Activated CD4-positive, alpha-beta T cell treated with anti-CD3 and anti-CD28 coated beads, Interleukin-2, amount 50 U/mL, for 16 hours (primary cell): ENCODE measurements at places on chromosomes 3 and 15.
A peak's percentile ranks its signal among the peaks of the same experiment; 100 is the strongest.

GRCh38 chr15:75202251-75203016 lies 752 bp downstream of the C15orf39 start:
- DNase-seq: peak; percentile 90

DNA sequence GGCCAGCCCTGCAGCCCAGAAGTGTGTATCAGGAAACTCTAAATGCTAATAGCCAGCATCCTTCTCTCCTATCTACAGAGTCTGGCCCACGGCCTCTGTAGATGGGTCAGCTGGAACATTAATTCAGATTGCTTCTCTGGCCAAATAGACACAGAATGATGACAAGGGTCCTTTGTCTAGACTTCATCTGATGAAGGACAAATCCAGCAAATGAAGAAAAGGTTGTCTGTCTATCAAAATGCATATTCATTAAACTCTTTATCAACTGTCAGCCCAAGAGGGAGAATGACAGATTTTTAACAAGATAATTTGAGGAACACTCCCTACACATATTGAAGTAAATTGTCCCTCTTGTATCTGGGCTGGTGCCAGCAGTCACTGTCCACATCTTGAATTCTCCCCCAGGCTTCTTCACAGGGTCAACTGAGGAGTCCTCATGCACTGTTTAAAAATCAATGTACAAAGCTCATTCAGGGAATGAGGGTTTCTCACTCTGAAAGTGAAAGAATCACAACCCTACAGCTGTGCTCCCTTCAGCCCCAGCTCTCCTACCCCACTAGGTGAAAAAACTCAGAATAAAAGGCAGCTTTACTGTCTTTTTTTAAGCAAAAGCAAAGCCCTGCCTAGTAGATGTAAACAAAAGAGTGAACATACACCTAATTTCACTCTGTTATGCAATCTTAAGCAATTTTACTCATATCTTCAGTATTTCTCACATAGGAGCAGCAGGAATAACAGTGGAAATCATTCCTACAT lies 507.7 kb downstream of the IGSF11 start:
- no peak for DNase-seq

- DNase-seq: no peak
These were observed 20.8 kb downstream of the PLXNA1 start for GRCh38 chr3:127003601-127004280.

- peak; percentile 70 for DNase-seq
These were observed 38.0 kb upstream of the COPB2 start for GRCh38 chr3:139427283-139428060.

GRCh38 chr3:51002495-51002894 lies 327.8 kb downstream of the DOCK3 start:
- no peak for DNase-seq

- no peak for DNase-seq
These were observed 30.2 kb downstream of the IDH3A start for GRCh38 chr15:78179286-78179840.

GRCh38 chr3:113088616-113089015 lies 97.8 kb downstream of the GTPBP8 start:
- DNase-seq: no peak

- DNase-seq: no peak
These were observed 41.9 kb downstream of the EMC4 start for GRCh38 chr15:34266751-34267150.

GRCh38 chr3:11536132-11536935 lies 107.4 kb downstream of the VGLL4 start:
- DNase-seq: no peak

GRCh38 chr15:69272891-69273290 lies 25.8 kb upstream of the PAQR5 start:
- no peak for DNase-seq

- DNase-seq: no peak
These were observed 27.8 kb upstream of the LYZL4 start for GRCh38 chr3:42438193-42438592.

GRCh38 chr3:40532252-40532651 lies 7.5 kb downstream of the ZNF621 start:
- no peak for DNase-seq

GRCh38 chr3:100463646-100464155 lies 28.7 kb upstream of the TMEM45A start:
- DNase-seq: no peak

- no peak for DNase-seq
These were observed 114.6 kb downstream of the XXYLT1 start for GRCh38 chr3:195156286-195156890.

DNA sequence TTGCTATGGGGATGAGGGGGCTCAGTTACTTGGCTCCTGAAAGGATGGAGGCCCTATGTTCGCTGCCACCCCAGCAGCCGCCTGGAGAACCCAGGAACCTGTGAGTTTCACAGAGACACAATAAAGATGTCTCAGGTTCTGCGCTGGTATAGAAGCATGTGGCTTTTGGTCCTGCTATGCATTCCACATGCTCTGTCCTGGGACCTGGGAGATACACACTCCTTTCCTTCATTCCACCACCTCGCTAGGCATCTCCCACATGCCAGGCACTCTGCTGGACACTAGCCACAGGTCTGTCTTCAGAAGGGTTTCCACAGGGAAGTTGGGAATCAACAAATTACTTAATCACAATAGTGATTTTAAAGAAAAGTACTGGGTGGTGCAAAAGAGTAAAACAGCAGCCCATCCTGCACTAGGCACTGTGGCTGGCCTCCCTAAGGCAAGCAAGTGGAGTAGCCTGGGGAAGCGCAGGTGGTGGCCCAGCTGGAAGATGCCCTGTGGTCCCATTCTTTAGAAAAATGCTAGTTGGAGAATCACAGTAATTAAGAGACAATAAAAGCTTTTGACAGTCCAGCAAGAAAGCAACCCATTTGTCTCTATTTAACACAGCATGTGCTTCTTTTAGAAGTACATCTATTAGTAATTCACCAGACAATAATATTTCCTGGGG lies 408.9 kb upstream of the WNT5A start:
- DNase-seq: no peak

GRCh38 chr3:146469150-146470017 lies at the start of gene PLSCR2:
PLSCR2 (minus strand) TSS chr3:146469561; CDS start chr3:146459904, 9,657 bp downstream.
- peak; percentile 56 for DNase-seq

DNA sequence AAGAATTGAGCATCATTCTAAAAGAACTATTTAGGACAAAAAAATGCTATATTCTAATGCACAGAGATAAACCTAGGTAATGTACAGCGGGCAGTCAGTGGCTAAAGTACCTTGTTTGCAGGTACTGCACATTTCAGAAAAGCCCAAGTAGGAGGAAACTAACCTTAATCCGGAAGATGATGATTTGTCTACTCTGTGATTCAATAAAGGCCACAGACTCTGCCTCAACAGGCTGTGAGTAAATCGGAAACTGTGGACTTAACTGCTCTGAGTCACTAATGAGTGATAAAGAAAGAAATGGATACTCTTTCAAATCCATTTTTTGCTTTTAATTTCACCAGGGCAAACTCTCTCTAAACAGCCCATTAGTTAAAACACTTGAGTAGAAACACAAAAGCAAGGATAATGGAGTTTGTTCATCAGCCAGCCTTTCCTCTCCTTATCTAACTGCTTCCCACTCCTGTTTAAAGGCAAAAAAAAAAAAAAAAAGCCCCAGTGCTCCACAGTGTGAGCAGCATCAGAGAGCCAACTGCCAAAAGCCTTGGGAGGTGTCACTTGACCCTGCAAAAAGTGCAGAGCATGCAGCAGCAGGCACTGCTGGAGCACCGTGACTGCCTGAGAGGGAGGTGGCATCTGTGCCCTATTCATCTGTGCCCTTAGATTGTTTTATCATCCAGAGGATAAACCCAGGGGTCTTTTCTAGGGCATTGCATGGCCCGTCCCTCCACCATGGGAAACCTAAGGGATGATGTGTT lies 187.7 kb downstream of the SATB1 start:
- DNase-seq: peak; percentile 84

GRCh38 chr3:52196977-52197376 lies 983 bp upstream of the ALAS1 start:
- no peak for DNase-seq

DNA sequence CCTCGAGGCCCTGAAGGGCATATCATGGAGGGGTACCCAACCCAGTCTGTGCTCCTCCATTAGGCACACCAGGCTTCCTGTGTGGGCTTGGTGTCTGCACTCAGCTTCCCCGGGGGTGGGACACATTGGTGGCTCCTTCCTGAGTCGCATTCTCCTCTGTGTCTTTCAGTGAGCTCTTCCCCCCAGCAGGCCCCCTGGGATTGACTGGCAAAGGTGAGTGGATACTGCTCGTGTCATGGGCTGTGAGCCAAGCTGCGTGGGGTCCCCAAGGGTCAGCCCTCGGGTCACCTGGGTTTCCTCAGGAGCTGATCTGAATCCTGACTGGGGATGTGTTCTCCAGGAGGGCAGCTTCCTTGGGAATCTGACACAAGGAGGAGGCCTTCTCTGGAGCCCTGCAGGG lies 231.0 kb downstream of the SNRPN start:
- no peak for DNase-seq

- DNase-seq: no peak
These were observed 27.8 kb downstream of the STAC start for GRCh38 chr3:36408146-36408545.

GRCh38 chr3:135690664-135691063 lies 274.9 kb upstream of the PPP2R3A start:
- DNase-seq: no peak

- DNase-seq: no peak
These were observed 27.8 kb upstream of the AZI2 start for GRCh38 chr3:28376424-28376823.

GRCh38 chr3:172543419-172543818 lies 20.2 kb upstream of the TNFSF10 start:
- no peak for DNase-seq

GRCh38 chr3:40181182-40181581 lies 128.3 kb upstream of the EIF1B start:
- no peak for DNase-seq

GRCh38 chr3:149368201-149368673 lies 9.2 kb downstream of the TM4SF1 start:
- DNase-seq: no peak

DNA sequence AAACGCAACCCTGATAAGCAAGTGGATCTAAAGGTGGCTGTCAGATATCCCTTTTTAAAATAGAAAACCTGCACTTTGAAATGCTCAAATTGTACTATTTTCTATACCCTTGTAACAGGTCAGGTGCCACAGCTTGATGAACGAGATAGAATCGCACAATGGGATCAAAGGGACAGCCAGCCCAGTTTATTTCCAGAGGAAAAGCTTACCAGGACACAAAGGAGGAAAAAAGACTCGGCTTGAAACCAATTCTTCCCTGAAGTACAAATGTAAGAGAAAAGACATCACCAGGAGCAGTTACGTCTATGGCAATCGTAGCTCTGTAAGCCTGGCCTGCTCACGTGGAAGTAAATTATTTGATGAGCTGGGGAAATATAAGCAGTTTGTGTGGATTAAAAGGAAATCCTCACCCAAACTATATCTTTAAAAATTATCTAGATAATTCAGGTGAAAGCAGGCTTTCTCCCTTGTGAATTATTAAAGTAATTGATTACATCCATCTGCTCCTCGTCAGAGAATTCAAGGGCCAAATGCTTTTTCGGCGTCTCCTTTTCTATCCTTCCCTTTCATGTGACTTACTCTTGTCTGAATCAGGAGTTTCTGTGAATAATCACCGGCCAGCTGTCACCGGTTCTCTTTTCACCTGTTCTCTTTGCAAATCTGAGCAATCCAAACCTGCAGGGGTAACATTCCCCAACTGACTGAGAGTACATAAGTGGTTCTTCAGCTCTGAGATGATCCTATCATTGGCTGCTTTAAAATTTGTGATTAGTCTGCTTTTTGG lies 339.2 kb upstream of the ONECUT1 start:
- no peak for DNase-seq

- DNase-seq: no peak
These were observed 79.4 kb downstream of the GTPBP8 start for GRCh38 chr3:113070072-113070640.

- no peak for DNase-seq
These were observed 92.0 kb downstream of the FAM43A start for GRCh38 chr3:194777729-194778128.

DNA sequence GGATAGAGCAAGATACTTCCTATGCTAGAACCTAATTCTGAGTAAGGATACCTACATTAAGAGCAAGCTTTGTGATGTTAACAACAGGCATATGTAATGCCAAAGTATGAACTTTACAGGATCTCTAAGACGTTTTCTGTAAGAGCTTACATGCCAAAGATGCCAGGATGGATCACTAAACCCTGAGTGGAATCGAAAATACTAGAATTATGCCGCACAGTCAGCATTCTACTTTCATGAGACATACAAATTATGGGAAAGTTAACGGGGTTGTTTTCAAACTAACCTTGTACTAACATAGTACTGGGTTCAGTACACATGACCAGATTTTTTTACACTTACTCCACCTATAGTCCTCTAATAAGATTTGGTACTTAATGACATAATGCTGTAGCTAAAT lies 55.1 kb downstream of the AAGAB start:
- DNase-seq: no peak
